ENCODE measurements at places on chromosomes 5 and 9. TPM values are rescaled to one million over a fixed set of nuclear protein-coding genes. Genes with fewer than 3 reads are reported as not detected.
A peak's percentile ranks its signal among the peaks of the same experiment; 100 is the strongest.

DNA sequence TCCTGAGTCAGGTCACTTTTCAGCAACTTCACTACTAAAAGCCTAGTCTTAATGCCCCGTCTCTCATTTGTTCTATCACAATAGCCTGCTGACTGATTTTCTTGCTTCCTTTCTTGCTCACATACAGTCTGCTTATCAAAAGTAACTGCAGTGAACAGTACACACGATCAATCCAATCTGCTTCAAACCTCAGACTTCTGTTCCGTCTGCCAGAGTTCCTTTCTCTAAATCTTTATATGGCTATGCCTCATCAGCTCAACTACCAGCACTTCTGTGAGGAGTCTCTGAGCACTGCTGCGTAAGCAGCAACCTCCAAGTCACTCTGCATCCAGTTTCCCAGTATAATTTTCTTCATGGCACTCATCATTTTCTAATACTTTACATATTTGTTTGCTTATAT is 34.8 kb upstream of the PUM3 start:
- no peak for DNase-seq

The GPX8 gene
- 26.1 TPM for total RNA-seq

The PCDHA1 gene
- not detected for total RNA-seq

The PRRC1 gene
- 49.0 TPM for total RNA-seq

GRCh38 chr5:26492906-26493459 is 545.4 kb downstream of the CDH9 start:
- DNase-seq, result no peak

- DNase-seq, result no peak
These were observed 22.0 kb upstream of the GTF3C5 start for GRCh38 chr9:133008824-133009223.

The IL31RA gene
- not detected for total RNA-seq

The MLANA gene
- not detected for total RNA-seq

- peak; percentile 57 for DNase-seq
These were observed 73.8 kb downstream of the MRPL36 start for GRCh38 chr5:1725641-1726468.

DNA sequence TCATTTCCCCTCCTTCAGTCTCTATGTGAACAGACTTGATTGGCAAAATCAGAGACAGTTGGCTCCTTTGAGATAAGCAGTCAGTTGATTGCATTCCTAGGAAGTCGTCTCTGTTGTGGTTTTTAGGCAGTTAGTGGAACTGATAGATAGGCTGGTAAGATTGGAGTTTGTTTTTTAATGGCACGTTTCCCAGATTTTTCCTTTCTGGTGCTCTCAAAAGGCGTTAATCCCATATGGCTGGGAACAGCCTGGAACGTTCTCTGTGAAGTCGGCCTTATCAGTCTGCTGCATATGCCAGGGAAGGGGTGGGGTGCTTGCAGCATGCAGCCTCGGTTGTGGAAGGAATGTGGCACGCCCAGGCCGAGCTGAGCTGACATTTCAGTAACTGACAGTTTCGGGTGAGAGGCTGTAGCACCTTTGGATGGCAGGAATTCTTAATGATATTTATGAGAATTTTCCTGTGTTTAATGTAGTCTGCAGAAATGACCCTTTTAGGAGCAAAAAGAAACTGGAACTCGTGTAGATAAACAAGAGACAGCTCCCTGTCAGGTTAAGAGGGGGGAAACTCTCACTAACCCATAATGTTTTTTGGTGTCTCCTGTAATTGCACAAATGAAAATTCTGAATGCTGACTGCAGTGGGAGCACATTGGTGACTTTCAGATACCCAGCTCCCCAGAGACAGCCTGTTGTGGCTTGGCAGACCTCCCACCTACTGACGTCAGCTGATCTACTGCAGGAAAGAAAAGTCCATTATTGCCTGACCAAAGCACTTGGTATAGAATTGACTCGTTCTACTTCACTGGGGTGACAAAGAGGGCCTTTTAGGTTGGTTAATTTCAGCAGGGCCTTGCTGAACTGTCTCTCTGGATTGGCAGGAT is 6.3 kb downstream of the SPTAN1 start:
- peak; percentile 94 for DNase-seq

- DNase-seq, result peak; percentile 34
These were observed 19.4 kb downstream of the GRHPR start for GRCh38 chr9:37441776-37442370.

The HMMR gene
- total RNA-seq, result 0.14 TPM

DNA sequence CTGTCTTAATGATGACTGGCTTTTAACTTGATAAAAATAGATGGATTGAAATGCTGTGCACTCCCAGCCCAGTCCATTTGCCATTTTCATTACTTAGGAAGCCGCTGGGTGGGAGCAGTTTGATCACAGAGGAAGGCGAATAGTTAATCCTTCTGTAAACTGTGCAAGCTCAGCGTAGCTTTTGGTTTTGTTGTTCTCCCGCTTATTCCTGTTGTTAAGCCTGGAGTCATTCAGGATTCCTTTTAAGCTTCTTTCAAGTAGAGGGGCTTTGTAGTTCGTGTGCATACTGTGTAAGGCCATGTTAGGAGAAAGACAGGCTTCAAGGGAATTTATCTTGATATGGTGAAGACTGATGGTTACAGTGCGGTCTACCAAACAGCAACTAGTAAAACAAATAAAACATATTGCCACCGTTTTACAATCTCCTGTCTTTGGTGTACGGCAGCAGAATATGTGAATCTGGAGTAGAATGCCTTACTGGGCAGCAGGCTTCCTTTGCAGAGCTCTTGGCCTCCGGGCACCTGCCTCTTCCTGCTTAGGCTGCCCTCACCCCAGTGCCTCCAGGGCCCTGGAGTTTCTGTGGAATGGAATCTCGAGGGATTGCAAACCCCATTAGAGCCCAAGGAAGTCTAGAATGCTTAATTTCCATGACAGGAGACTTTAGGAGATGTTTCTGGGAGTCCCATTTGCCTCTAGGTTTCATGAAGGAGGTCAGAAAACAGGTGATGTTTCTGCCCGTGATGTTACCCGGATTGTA is 141.4 kb downstream of the TRIO start:
- no peak for DNase-seq

GRCh38 chr9:89363921-89364665 is 45.8 kb downstream of the SECISBP2 start:
- DNase-seq, result peak; percentile 76

DNA sequence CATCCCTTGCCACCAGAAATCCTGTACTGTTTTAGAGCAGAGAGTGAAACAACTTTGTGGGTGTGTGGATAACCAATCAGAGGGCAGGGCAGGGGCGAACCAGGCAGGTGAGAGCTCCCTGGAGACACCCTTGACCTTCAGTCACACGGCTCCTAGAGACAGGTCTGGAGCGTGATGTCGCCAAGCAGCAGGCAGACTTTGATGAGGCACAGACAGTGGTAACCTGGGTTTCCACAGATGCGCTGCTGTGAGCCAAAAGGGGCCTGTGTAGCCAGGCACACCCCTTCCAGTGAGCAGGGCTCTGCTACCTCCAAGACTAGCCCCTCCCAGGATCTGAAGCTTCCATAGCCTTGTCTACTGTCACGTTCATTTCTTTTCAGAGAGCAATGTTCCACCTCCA is 317.8 kb upstream of the ADCY2 start:
- DNase-seq, result no peak

DNA sequence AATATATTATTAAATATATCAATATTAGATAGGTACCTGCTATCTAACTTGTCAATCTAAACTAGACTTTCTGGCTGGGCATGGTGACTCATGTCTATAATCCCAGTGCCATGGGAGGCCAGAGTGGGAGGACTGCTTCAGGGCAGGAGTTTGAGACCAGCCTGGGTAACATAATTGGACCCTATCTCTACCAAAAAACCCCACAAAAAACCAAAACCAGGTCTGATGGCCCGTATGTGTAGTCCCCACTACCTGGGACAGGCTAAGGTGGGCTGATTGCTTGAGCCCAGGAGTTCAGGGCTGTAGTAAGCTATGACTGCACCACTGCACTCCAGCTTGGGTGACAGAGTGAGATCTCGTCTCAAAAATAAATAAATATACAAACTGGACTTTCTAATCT is 55.0 kb downstream of the PJA2 start:
- DNase-seq, result no peak

- DNase-seq, result no peak
These were observed 323.3 kb downstream of the ARL15 start for GRCh38 chr5:53987101-53987500.

GRCh38 chr9:92138157-92138959 is 23.1 kb upstream of the SPTLC1 start:
- peak; percentile 91 for DNase-seq

GRCh38 chr5:177176175-177176711 is 42.7 kb downstream of the NSD1 start:
- no peak for DNase-seq

GRCh38 chr9:116986015-116986414 is 298.9 kb downstream of the TRIM32 start:
- no peak for DNase-seq

- no peak for DNase-seq
These were observed 94.2 kb upstream of the SLIT3 start for GRCh38 chr5:169395136-169395535.

DNA sequence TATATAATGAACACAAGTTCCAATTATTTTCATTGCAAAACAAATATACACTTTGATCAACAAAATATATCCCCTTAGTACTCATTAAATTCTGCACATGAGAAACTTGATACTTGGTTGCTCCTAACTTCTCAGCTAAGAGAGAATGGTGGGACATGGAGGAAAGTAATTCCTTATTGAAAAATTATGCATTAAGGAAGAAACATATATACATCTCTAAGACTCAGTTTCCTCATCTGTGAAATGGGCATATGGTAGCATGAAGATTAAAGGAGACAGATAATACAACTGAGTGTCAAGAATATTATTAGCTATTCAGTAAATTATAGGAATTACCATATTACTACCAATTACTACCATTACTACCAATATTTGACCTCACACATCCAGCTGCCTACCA is 85.8 kb downstream of the CRB2 start:
- DNase-seq, result no peak

DNA sequence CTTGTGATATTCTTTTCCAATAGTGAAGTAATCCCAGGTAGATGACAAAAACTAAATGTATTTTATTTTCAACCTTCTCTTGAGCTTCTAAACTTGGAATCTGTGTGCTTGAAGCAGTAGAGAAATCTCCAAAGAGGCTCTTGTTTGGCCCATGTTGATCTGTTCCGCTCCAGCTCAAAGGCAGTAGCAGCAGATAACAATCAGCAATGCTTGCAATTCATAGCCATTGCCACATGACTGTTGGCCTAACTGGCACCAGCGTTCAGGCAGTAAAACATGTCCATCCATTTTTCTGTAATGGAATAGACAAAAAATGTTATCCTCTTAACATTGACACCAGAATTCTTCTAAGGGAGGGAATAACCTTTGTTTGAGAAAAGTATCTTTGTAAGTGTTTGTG is 270.7 kb upstream of the MSX2 start:
- no peak for DNase-seq

The SERF1A gene
- total RNA-seq, result 8.9 TPM

DNA sequence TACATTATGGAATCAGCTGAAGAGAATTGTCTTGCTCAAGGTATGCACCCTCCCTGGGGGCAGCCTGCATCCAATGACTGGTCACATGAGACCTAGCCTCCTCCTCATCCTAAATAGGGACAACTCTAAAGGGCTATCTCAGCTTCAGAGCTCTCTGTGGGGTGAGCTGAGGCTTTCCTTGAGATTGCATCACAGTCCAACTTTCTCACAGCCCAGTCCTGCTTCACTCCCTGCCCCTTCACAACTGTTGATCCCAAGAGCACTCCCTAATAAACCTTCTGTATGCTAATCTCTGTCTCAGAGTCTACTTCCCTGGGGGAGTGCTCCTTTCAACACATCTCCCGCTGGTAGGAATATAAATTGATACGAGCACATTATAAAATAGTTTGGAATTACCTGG is 44.1 kb upstream of the ERBIN start:
- DNase-seq, result no peak

The PCDHGC5 gene
- 2.6 TPM for total RNA-seq

GRCh38 chr5:144422018-144422727 is 251.5 kb downstream of the KCTD16 start:
- no peak for DNase-seq

Measured in posterior vena cava (tissue), 2 donors.